Astrocyte (in vitro differentiated cells and primary cell): ENCODE measurements at places on chromosomes 1 and 21. TPM values are rescaled to one million over a fixed set of nuclear protein-coding genes. Genes with fewer than 3 reads are reported as not detected.
A peak's percentile ranks its signal among the peaks of the same experiment; 100 is the strongest.

DNA sequence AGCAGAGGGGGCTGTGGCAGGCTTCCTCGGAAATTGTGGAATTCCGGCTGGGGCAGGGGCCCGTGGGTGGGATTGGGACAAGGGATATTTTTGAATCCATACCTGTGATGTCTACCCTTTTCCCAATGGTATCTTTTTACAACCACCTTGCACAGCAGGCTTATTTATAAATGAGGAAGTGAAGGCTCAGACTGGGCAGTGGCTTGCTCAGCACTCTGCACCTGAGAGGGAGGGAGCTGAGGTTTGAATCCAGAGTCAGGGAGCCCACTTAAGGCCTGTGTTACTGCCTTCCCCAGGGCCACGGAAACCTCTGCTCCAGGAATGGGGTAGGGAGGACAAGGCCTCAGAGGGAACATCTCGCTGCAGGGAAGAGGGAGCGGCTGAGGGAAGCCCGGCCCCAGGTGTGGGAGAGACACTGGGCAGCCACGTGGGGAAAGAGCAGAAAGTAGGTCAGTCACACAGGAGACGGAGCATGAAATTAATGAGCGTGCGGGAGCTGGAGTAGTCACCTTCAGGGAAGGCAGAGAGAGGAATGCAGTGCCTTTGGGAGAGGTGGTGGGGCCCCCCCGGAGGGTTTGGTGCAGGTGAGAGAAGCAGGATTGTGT is 35.4 kb upstream of the SCMH1 start:
- DNase-seq: no peak

DNA sequence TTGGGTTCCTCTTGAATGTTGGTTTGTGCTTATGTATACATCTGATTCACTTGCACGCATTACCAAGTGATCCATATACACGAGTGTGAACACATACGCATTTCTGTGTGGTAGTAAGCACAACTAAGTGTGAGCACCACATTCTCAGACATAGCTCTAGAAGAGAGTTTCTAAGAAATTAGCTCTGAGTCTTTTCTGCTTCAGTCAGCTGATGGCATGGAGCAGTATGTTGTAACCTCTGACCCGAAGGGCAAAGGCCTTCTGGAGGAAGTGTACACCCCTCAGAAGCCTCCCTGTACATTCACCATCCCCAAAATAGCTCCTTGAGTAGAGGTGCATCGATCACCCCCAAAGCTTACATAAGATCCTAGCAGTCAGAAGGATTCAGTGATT is 183.7 kb downstream of the KIF26B start:
- DNase-seq: no peak

RNPC3 gene
- 11.3 and 12.7 TPM in 2 replicates for total RNA-seq

SPATA46 gene
- total RNA-seq: not detected in 2 replicates

DNA sequence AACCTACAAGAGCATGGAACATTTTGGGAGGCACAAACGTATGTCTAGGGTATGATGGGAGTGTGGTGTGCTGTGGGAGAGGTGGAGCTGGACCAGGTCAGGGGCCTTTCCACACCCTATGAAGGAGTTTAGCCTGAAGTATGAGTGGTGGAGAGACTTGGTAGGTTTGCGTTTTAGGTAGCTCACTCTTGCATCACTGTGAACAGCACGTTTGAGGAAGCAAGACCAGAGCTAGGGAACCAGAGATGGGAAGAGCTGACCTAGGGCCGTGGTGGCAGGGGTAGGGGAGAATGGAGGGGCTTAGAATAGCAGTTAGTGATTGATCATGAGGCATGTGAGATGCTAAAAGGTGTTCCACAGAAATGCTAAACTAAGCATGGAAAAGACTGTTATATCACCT is 25.1 kb upstream of the ZFP69B start:
- DNase-seq: no peak

OR2T29 gene
- not detected in 2 replicates for total RNA-seq

KCNT2 gene
- total RNA-seq: 4.8 and 5.9 TPM in 2 replicates

- DNase-seq: no peak
Observed at GRCh38 chr1:37794372-37795339, 1.0 kb downstream of the MANEAL start.

- DNase-seq: no peak
Observed at GRCh38 chr1:20657024-20657423, 4.1 kb downstream of the DDOST start.

- peak; percentile 48 for DNase-seq
Observed at GRCh38 chr1:153534226-153534924, 1.4 kb downstream of the S100A6 start.

PLEKHN1 gene
- 2.1 and 2.4 TPM in 2 replicates for total RNA-seq

- DNase-seq: no peak
Observed at GRCh38 chr1:29410476-29410875, 174.2 kb downstream of the PTPRU start.

DRAM2 gene
- total RNA-seq: 33.9 and 38.7 TPM in 2 replicates

- DNase-seq: no peak
Observed at GRCh38 chr1:151133018-151133806, 13.2 kb downstream of the SEMA6C start.

- DNase-seq: peak; percentile 27
Observed at GRCh38 chr1:6234502-6235295, 1.1 kb downstream of the ICMT start.

PCSK9 gene
- total RNA-seq: 0.53 and 1.4 TPM in 2 replicates

C8B gene
- total RNA-seq: not detected in 2 replicates

GRCh38 chr1:233635765-233636502 is 22.0 kb downstream of the KCNK1 start:
- DNase-seq: peak; percentile 74

S100A14 gene
- total RNA-seq: 0.38 and 0.57 TPM in 2 replicates

GRCh38 chr1:228205526-228206436 is 2.1 kb upstream of the OBSCN start:
- no peak for DNase-seq

ESRRG gene
- total RNA-seq: 0.41 and 0.79 TPM in 2 replicates

- DNase-seq: no peak
Observed at GRCh38 chr1:160795951-160796383, at the start of gene LY9. LY9 (plus strand) TSS chr1:160796174; CDS start chr1:160796188, 14 bp downstream.

DNA sequence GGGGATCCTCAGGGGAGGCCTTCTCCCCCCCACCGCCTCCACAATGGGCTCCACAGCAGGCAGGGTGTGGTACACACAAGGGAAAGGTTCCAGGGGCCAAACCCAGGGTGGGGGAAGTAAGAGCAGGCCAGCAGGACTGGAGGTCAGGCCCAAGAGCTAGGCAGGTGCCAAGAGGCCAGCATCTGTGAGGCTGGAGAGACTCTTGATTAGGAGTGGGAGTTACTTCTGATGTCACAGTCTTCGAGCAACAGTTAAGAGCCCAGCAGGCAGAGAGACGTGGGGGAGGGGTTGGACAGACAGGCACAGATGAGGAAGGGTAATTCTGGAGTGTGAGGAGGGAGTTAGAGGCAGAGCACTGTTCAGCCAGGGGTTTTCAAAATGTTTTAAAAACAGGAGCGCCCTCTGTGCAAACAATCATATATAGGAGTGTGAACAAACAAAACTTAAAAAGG is 55.8 kb downstream of the SLC9A1 start:
- DNase-seq: peak; percentile 48

- no peak for DNase-seq
Observed at GRCh38 chr1:105137543-105138457, 1388.1 kb downstream of the AMY1C start.

LRRC71 gene
- total RNA-seq: 0.14 TPM in 1 of 2 replicates, not detected in the other

ACTN2 gene
- 0.89 and 0.99 TPM in 2 replicates for total RNA-seq

GRCh38 chr1:151711044-151711800 is 5.4 kb downstream of the CELF3 start:
- no peak for DNase-seq

GRCh38 chr1:204304067-204304466 is 55.7 kb downstream of the PLEKHA6 start:
- no peak for DNase-seq

GRCh38 chr1:92356956-92357355 is 58.1 kb downstream of the RPAP2 start:
- peak; percentile 20 for DNase-seq

GRCh38 chr1:54926970-54927369 is 40.0 kb upstream of the DHCR24 start:
- no peak for DNase-seq

- no peak for DNase-seq
Observed at GRCh38 chr1:18407166-18408045, 73.3 kb upstream of the KLHDC7A start.

- no peak for DNase-seq
Observed at GRCh38 chr1:198647055-198647454, 8.2 kb downstream of the PTPRC start.

KCNA3 gene
- total RNA-seq: 0.09 TPM in 1 of 2 replicates, not detected in the other

GRCh38 chr1:115090186-115090490 is 835 bp upstream of the TSPAN2 start:
- DNase-seq: peak; percentile 77

- no peak for DNase-seq
Observed at GRCh38 chr1:33583567-33583966, 111.1 kb downstream of the ZSCAN20 start.

CSF3R gene
- total RNA-seq: 0.20 and 0.22 TPM in 2 replicates

GRCh38 chr1:161172776-161173376 is 4.4 kb downstream of the B4GALT3 start:
- DNase-seq: peak; percentile 69

RCOR3 gene
- 63.4 and 68.2 TPM in 2 replicates for total RNA-seq

SPRR2A gene
- total RNA-seq: not detected in 2 replicates

- no peak for DNase-seq
Observed at GRCh38 chr1:12502336-12503109, 115.5 kb downstream of the DHRS3 start.

DNA sequence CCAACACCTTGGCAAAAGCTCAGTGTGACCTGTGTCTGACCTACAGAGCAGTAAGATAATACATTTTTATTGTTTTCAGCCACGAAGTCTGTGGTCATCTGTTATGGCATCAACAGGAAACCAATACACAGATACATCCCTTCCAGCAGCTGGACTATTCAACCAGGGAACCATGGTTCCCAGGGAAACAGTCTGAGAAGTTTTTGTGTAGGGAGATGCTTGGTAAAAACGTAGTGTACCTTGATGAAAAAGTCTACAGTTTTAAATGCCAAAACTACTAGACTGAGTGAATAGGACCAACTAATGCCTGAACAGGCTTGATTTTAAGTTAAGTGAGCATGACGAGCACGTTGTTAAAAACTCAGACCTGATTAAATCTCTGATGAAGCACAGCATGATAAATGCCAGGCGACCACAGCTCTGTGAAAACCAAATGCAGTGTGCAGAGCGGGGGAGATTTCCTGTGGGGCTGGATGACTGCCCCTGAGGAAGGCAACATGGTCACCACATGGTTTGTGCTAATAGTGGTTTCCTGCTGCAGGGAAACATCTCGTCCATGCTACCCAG is 228.9 kb downstream of the TNR start:
- DNase-seq: peak; percentile 73

GRCh38 chr21:31298618-31299269 is 45.3 kb downstream of the TIAM1 start:
- peak; percentile 89 for DNase-seq

GRCh38 chr1:234519506-234519905 is 40.5 kb upstream of the TARBP1 start:
- no peak for DNase-seq

- no peak for DNase-seq
Observed at GRCh38 chr1:232334811-232335210, 295.1 kb downstream of the SIPA1L2 start.

GRCh38 chr1:61746813-61747212 is 4.5 kb downstream of the PATJ start:
- no peak for DNase-seq

DNA sequence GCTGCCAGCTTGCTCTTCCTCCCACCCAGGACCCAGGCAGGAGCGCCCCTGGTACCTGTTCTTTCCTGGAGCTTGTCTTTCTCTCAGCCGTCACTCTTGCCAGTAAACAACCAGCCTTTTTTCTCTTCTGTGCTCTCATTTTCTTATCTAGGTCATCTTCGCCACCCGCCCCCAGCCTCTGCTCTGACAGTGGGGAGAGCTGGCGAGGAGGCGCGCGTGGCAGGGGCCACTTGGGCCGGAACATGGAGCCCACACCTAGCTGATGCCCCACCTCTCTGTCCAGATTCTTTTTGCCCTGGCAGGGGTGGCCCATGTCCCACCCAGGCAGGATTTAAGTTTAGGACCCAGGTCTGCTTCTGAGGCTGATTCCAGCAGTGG is 32.3 kb downstream of the PROK1 start:
- no peak for DNase-seq

- DNase-seq: no peak
Observed at GRCh38 chr1:94234615-94235014, 2.8 kb downstream of the ARHGAP29 start.

GRCh38 chr1:13823126-13823880 is 123.3 kb downstream of the PRDM2 start:
- no peak for DNase-seq

DNA sequence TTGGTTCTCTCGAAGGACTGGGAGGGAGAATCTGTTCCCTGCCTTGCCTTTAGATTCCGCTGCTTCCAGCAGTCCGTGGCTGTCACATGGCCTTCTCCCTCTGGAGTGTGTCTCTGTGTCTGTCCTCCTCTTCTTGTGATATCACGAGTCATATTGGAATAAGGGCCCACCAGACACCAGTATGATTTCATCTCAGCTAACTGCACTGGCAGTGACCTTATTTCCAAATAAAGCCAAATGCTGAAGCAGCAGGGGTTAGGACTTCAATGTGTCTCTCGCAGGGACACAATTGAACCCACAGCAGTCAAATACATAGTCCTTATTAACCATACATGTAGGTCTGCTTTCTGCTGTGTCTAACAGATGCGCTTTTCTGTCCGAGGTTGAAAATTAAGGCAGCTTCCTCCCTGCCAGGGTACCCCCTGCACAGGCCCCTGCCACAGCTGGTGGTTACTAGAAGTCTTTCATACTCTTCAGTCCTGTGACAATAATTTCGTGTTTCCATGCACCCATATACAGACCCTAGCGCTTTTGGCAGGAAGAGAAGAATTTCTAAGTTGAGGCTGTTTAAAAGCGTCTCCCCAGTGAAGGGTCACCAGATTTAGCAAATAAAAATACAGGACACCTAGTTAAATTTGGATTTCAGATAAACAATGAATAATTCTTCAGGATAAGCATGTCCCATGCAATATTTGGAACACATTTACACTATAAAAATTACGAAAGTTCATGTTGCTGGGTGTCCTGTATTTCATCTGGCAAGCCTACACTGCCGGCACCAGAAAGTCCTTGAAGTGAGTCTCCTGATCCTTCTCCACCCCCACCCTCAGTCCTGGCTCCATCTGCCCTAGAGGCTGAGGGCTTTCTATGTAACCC is 182.1 kb downstream of the ETS2 start:
- DNase-seq: no peak
